Motor neuron (in vitro differentiated cells): ENCODE measurements at places on chromosomes 13 and 19.
A peak's percentile ranks its signal among the peaks of the same experiment; 100 is the strongest.

DNA sequence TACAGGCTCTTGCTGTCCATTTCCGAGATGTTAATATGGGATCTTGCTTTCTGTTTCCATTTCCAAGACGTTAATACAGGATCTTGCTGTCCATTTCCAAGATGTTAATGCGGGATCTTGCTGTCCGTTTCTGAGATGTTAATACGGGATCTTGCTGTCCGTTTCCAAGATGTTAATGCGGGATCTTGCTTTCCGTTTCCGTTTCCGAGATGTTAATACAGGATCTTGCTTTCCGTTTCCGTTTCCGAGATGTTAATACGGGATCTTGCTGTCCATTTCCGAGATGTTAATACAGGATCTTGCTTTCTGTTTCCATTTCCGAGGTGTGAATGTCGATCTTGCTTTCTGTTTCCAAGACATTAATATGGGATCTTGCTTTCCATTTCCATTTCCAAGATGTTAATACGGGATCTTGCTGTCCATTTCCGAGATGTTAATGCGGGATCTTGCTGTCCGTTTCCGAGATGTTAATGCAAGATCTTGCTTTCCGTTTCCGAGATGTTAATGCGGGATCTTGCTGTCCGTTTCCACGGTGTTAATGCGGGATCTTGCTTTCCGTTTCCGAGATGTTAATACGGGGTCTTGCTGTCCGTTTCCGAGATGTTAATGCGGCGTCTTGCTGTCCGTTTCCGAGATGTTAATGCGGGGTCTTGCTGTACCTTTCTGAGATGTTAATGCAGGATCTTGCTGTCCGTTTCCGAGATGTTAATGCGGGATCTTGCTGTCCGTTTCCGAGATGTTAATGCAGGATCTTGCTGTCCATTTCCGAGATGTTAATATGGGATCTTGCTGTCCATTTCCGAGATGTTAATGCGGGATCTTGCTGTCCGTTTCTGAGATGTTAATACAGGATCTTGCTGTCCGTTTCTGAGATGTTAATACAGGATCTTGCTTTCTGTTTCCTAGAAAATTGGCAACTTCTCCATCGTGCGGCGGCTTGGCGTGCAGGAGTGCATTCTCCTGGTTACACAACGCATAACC, 38.3 kb downstream of the PEX11G start:
- ATAC-seq, result no peak

- no peak for ATAC-seq
Measured at GRCh38 chr19:1501200-1501595, 10.2 kb downstream of the REEP6 start.

GRCh38 chr13:66402066-66402465, 828.1 kb downstream of the PCDH9 start:
- ATAC-seq, result no peak

GRCh38 chr13:100428986-100429385, 159.6 kb downstream of the GGACT start:
- no peak for ATAC-seq

GRCh38 chr13:43272851-43273250, 249.5 kb downstream of the DNAJC15 start:
- ATAC-seq, result no peak

- ATAC-seq, result peak; percentile 86
Measured at GRCh38 chr19:37655301-37655688, at the start of gene ZFP30. TSS of gene ZFP30 (minus strand) at chr19:37655465. CDS start at chr19:37647822, 7,643 bp downstream.

GRCh38 chr19:48490981-48491792, 20.4 kb downstream of the LMTK3 start:
- no peak for ATAC-seq

DNA sequence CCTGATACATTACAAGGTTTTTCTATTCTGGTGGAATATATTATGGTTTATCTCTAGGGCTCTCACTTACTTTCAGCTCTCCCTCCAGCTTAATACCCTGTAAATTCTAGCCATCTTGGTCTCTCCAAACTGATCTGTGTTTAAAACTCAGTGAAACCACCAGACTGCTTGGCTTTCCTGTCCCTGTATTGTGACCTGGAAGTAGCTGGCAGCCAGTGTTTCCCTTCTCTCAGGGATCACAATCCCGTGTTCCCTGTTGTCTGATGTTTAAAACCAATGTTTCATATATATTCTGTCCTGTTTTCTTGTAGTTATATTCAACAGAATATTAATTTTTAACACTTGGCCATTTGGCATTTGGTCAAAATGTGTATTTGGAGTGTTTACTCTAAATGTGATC, 8.0 kb downstream of the AKAP11 start:
- ATAC-seq, result no peak

- ATAC-seq, result no peak
Measured at GRCh38 chr19:34688592-34688991, 11.1 kb downstream of the ZNF302 start.

DNA sequence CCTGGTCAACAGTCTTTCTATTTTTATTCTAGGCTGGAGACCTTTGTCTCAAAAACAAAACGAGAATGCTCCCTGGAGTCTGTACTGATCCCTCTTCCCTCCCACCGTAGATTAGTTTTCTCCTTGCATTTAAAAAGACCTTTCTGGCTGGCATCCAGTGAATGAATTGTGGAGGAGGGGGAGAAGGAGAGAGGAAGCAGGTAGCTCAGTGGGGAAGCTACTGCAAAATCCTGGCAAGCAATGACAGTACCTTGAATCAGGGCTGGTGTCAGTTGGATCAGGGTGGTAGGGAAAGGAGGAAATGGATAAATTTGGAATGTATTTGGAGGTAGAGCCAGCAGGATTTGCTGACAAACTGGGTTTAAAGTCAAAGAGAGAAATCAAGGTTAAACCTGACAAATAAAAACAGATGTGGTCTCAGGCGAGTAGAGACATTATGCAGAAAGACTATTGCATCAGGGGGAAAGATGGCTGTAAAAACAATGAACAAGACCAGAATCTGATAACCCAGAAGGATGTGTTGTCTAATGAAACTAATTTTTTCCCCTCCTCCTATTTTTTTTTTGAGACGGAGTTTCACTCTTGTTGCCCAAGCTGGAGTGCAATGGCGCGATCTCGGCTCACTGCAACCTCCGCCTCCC, 3.5 kb upstream of the CYP2S1 start:
- no peak for ATAC-seq

- ATAC-seq, result no peak
Measured at GRCh38 chr19:16772841-16773240, 53.2 kb downstream of the NWD1 start.

DNA sequence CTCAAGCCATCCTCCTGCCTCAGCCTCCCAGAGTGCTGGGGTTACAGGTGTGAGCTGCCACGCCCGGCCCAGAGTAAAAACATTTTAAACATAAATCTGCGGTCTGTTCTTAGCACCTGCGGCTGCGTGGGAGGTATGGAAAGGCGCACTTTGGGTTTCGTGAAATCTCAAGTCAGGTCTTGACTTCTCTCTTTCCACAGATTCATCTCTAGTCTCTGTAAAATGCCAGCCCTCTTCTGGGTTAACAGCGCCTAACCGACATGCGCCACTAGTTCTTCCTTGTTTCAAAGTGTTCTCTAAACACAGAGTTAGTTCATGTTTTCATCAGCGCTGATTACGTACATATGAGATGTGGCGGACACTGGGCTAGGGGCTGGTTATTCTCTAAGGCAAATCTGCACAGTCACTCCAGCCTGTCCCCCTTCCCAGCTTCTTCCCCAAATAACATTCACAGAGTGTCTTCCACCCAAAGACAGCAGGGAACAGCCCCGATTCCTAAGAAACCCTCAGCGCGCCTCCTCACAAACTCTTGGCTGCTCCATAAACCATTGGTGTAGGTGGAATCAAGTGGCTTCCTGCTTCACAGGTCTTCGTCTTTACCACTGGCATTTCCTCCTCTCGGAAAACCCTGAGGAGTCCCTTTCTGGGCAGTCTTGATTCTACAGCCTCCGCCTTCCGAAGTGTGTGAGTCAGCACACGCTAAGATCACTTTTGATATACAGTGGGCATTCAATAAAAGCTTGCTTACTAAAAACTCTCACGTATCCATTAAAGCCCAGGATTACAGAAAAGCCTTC, 1.4 kb downstream of the PARP4 start:
- no peak for ATAC-seq

DNA sequence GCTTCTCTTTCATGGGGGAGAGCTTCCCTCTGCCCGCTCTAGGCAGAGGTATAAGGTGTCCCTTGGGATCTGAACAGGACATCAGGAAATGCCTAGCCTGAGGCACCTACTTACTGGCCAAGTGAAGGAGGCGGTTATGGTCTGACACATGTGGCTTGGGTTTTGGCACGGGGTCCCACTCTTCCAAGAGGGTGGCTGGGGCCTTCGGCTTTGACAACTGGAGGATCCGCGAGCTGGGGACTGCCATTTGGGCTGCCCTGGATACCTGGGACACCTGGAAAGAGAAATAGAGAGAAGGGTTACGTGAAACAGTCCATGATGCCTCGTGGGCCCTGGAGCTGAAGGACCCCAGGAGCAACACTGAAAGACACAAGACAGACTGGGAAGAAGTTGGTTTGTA, 22.4 kb upstream of the MIER2 start:
- ATAC-seq, result no peak
